T-cell (primary cell): ENCODE measurements at places on chromosomes 1 and 21. TPM values are rescaled to one million over a fixed set of nuclear protein-coding genes. Genes with fewer than 3 reads are reported as not detected.

DNA sequence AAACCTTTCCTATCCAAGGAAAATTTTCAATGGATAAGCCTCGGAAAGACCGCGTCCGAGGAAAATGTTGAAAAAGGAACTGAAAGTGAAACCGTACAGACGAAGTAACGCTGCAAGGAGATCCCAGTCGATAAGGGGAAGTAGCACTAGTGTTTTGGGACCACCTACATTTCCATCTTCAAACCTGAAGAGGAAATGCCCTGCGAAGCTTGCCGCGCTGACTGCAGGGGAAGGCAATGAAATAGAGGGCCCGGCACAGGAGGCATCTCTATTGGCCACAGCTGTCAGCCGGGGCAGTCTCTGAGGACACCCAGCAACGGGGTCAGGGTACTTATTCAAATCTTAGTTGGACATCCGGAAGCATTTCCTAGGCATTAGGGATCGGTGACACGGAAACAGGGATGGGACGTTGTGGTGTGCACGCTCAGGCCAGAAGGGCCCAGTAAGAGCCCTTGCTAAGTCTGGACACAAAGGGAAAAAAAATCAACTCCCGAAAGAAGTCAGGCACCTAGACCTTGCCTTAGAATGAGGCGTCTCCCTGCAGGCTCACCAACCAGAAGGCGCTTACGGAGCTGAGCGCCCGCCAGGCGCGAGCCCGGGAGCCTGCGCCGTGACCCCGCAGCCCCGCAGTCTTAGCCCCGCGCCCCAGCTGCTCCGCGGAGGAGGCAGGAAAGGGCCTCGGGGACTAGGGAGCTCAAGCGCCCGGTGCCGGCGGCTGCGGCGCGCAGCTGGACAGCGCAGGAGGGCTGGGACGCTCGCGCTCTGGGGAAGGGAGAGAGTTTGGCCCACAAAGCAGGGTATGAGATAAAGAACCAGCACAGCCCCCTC is 655 bp downstream of the USF1 start:
- peaks cover 14% of the 10 kb centered on the region for H3K4me1 ChIP-seq
- H3K4me3 ChIP-seq: peak overlapping the region; percentile 95
- H3K27me3 ChIP-seq: no peaks in the 10 kb centered on the region
- no peaks in the 10 kb centered on the region for H3K36me3 ChIP-seq

- no peak for DNase-seq
- H3K27ac ChIP-seq: no peak overlapping the region
- no peaks in the 10 kb centered on the region for H3K36me3 ChIP-seq
- H3K4me1 ChIP-seq: peaks cover 3% of the 10 kb centered on the region
- no peaks in the 10 kb centered on the region for H3K27me3 ChIP-seq
These were observed 222.4 kb upstream of the B3GALT2 start for GRCh38 chr1:193408782-193409293.

DNA sequence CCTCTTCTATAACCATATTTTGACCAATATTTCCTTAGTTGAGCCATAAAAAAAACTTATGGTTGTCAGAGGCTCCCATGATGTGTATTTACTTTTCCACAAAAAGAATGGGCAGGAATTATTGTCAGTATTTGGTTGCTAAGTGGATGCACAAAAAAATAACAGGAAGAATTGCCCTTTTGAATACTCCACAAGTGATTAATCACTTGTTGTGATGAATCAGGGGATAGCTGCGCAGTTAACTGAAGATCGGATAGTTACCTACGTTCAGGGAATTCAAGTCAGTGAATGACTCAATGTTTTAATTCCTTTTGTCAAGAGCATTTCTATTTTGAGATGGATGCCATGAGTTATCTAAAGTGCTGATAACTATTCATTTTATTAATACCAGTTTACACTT is 785.2 kb upstream of the B3GALT2 start:
- no peaks in the 10 kb centered on the region for H3K27me3 ChIP-seq
- no peak for DNase-seq
- H3K4me1 ChIP-seq: no peaks in the 10 kb centered on the region

GRCh38 chr1:18244762-18245161 is 137.2 kb downstream of the IGSF21 start:
- H3K4me3 ChIP-seq: no peak overlapping the region
- no peak for DNase-seq
- no peaks in the 10 kb centered on the region for H3K27me3 ChIP-seq
- H3K36me3 ChIP-seq: no peaks in the 10 kb centered on the region

GRCh38 chr1:209218981-209219380 is 364.5 kb upstream of the CAMK1G start:
- no peaks in the 10 kb centered on the region for H3K4me1 ChIP-seq
- H3K4me3 ChIP-seq: no peak overlapping the region
- H3K36me3 ChIP-seq: no peaks in the 10 kb centered on the region
- DNase-seq: no peak
- H3K27ac ChIP-seq: no peak overlapping the region
- no peaks in the 10 kb centered on the region for H3K27me3 ChIP-seq

DNA sequence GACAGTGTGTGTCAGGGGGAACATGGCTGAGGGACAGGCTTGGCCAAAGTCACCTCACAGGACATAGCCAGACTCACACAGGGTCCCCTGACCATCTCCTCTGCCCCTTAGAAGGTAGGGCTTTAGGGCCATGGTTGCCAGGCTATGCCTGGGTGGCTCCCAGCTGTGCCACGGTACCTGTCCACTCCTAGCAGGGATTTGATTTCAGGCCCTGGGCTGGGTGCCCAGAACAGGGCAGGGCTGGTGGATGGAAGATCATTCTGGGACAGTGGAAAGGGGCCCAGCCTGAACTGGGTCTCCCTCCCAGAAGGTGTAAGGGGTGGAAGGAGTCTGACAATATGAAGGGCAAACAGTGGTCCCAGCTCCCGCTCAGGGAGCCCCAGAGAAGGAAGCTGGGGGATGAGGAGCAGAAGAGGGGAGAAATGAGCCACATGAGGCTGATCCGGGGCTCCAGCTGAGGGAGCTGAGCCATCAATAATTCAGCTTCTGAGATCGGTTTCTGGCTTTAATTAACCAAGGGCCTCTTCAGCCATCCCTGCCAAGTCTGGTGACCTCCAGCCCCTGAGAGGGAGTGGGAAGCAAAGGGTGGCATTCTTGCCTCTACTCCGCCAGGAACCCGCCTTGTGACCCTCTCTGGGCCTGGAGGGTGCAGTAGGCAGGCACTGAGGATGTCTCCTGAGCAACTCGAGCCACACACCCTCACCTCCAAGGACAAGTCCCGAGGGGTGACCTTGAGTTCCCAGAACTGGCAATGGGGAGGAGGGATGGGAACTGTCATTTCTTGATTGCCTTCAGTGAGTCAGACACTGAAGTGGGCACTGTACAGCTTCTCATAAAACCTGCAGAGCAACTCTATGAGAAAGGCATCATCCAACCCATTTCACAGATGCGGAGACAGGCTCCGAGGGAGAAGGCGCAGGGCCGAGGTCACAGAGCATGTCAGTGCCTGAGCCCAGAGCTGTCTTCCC is 2.1 kb downstream of the CD164L2 start:
- no peak for DNase-seq
- H3K27me3 ChIP-seq: peaks cover 16% of the 10 kb centered on the region

DNA sequence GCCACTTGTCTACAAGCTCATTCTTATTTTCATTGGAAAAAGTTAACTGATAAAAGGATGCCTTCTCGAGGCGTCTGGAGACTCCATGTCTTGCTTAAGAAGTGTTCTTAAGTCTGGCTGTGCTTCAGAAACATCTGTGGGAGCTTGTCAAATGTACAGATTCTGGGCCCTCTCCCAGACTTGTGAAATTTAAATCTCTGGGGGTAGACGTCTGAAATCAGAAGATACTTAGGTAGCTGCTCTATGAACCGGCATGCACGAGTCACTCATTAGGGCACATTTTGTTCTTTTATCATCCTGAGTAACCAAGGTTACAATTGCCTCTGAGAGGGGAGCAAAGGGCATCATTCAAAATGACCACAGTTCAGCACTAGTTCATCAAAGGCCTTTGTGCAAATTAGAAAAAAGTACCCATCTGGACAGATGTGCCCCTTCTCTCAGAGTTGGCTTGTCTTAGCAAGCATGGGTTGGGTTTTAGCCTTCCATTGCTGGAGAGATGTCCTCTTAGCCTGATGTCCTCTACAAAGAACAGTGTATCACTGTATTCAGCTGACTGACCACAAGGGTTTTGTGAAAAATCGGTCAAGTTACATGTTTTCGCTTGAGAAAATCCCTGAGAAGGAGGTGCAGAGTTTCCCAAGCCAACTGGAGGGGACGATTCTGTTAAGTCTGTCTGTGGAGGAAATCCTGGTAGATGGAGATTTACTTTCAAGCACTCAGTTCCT is 156.9 kb downstream of the ASTN1 start:
- no peaks in the 10 kb centered on the region for H3K36me3 ChIP-seq
- no peaks in the 10 kb centered on the region for H3K4me1 ChIP-seq
- no peaks in the 10 kb centered on the region for H3K27me3 ChIP-seq
- no peak overlapping the region for H3K27ac ChIP-seq

DNA sequence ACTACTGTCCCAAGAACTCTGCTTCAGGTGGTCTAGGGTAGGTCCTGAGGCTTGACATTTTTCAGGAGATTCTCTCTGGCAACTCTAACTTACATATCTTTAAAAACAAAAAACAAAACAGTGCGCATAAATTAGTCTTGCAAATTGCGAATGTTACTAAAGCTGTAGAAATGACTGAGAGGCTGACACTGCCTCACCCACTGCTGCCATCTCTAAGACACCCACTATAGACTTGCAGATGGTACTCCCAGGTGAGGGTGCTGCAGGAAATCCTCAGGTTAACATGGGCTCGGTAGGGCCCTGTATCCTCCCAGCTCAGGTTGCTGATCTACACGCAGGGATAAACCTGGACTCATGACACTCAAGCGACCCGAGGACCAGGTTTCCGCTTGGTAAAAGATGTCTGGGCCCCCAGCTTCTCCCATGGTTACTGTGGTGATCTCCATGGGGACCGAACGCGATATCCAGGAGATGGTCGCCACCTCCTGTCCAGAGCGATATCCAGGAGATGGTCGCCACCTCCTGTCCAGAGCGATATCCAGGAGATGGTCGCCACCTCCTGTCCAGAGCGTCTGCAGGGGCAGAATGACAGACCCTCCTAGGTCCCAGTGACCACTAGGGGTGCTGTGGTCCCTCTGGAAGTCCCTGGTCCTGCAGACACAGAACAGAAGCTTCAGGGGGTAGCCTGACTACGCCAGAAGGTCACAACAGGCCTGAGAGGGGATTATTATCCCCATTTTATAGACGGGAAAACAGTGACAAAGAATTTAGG is 16.2 kb upstream of the LY9 start:
- peak; percentile 40 for DNase-seq
- no peak overlapping the region for H3K27ac ChIP-seq
- H3K27me3 ChIP-seq: no peaks in the 10 kb centered on the region

DNA sequence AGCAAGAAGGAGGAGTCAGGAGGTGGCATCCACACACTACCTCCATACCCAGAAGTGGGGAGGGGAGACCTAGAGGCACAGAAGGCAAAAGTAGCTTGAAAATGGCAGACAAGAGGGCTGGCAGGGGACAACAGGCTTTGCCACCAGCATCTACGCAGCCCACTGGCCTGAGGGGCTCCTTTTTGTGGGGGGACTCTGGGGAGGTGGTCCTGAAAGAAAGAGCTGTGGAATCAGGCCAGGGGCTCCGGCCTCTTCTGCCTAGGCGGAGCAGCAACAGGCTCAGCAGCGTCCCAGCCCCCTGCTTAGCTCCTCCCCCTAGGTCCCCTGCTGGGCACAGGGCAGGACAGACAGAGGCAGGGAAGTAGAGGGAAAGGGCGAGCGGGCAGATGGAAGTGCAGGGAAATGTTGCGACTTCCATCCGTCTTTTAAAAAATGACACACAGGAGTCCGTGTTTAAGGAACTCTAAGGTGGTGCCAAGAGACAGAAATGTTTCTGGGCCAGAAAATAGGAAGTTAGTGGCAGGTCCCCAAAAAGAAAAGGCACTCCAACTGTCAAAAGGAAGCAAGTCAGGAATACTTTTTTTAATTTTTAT is 10.0 kb upstream of the LEFTY2 start:
- H3K27ac ChIP-seq: no peak overlapping the region
- H3K4me3 ChIP-seq: no peak overlapping the region
- peaks cover 26% of the 10 kb centered on the region for H3K27me3 ChIP-seq
- DNase-seq: no peak

DNA sequence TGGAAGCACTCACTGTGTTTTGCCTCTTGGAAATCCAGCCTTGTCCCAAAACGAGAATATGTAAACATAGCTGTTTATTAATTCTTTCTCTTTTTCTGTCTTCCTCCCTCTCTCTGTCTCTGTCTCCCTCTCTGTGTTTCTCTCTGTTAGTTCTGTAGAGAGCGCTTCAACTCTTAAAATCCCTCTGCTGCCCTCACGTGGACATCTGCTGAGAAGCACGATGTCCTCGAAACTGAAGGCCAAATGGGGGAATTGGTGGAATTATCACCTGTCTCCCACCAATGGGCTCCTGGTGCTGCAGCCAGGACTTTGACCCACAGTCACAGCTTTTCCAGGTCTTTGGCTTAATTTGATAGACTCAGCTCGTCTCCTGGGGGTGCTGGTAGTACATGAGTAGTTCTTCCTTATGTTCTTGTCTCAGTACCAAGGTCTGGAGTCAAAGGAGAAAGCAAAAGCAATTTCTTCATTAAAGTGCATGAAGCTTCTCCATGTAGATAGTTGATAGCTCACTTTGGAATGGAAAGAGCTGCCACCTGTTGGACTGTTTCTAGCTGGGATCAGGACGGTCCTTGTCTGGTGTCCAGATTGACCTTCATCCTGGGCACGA is 5.5 kb upstream of the GBP6 start:
- no peak overlapping the region for H3K4me3 ChIP-seq
- peak; percentile 67 for DNase-seq
- H3K4me1 ChIP-seq: no peaks in the 10 kb centered on the region
- H3K36me3 ChIP-seq: no peaks in the 10 kb centered on the region

GRCh38 chr1:10186331-10187025 is 23.9 kb upstream of the KIF1B start:
- H3K27ac ChIP-seq: no peak overlapping the region
- no peak overlapping the region for H3K4me3 ChIP-seq
- H3K27me3 ChIP-seq: no peaks in the 10 kb centered on the region
- no peaks in the 10 kb centered on the region for H3K4me1 ChIP-seq

DNA sequence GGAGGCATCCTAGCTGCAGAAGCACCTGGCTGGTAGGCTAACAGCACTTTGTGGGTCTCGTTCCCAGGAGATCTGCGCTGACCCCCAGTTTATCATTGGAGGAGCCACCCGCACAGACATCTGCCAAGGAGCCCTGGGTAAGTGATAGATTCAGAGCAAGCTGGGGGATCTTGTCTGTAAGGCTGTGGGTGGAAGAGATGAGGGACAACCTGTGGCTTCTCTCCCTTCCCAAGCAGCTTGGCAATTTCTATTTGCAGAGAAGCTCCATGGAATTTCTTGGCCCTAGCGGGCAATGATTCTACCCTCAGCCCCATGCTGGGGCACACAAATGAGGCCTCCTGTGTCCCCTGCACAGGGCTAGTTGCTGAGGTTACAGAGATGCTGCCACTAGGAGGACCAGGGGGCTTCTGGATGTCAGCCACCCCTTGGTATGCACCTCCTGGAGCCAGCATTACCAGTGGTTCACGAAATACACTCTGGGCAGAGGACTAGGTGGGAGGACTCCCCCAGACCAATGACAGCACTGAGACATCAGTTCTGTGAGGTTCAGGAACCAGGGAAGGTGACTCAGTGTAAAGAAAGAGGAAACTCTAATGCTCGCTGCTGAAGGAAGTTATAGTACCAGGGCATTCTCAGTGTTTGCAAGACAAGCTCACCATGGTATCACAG is 5.5 kb downstream of the CAPN2 start:
- H3K27ac ChIP-seq: peak overlapping the region; percentile 83
- peaks cover 51% of the 10 kb centered on the region for H3K36me3 ChIP-seq
- H3K27me3 ChIP-seq: no peaks in the 10 kb centered on the region
- H3K4me1 ChIP-seq: peaks cover 43% of the 10 kb centered on the region
- DNase-seq: no peak

GREM2 gene
- 0.41 TPM for total RNA-seq

NENF gene
- 27.4 TPM for total RNA-seq

C1QTNF12 gene
- 2.8 TPM for total RNA-seq

CRYAA gene
- total RNA-seq: not detected

PROK1 gene
- not detected for total RNA-seq
